ENCODE measurements at places on chromosomes 11 and 22.

DNA sequence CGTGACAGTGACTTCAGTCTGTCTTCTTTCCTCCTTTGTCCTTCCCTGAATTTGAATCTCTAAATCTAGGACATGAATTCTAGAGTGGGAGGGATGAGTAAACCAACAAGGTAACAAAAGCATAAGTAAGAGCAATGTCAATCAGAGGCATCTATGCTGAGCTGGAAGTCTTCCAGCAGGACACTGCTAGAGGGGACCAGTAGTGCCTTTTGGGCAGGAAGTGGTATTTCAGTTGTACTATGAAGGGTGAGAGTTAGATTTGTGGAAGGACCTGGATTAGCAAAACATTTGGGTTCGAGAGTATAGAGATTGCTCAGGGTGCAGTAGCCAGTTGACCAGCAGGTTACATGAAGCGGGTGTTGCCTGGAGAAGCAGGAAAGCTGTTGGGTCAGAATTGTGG, 40.3 kb downstream of the MEI1 start:
- DNase-seq, result no peak

DNA sequence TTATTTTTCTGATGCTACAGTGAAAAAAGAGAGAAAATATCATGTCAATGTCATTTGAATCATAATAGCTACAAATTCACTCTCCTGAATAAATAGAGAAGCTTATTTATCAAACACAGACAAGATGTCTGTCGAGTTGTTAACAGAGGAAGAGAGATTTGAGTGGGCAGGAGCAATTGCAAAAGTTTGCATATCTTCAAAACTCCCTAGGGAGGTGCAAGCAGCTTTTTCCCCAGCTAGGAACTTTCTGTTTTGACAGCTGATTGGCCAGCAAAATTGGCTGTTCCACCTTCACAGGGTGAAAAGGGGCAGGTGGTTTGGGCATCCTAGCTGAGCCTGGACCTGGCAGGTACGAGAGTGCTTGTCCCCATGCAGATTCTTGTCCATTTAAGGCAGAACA, 98.2 kb downstream of the NTM start:
- DNase-seq, result no peak

DNA sequence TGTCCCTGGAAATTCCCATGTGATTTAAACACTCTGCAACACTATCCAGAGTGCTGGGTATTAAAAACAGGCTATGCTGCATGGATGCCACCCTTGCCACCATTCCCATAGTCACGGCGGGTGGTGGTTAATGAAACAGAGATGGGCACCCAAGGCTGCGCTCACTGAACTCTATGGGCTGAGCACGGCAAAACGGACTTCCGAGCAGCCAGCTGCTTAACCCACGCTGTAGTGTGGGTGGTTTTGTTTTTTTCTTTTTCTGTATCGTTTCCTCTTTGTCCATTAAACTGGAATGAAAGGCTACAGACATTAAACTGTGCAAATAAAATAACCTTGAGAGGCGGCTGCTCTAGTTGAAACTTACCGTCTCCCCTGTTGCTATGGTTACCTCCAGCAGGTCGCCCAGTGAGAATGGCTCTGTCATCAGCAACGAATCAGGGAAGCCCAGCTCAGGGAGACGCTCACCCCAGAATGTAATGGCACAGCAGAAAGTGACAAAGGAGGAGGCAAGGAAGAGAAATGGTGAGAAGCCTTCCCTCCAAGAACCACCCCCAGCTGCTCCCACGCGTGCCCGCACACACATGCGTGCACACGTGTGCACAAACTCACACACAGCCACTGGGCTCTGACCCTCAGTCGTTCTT, 102.1 kb downstream of the C11orf91 start:
- no peak for DNase-seq

GRCh38 chr11:135033540-135033939, 621.5 kb upstream of the B3GAT1 start:
- no peak for DNase-seq

GRCh38 chr11:113375402-113375801, 12.2 kb upstream of the ANKK1 start:
- no peak for DNase-seq

DNA sequence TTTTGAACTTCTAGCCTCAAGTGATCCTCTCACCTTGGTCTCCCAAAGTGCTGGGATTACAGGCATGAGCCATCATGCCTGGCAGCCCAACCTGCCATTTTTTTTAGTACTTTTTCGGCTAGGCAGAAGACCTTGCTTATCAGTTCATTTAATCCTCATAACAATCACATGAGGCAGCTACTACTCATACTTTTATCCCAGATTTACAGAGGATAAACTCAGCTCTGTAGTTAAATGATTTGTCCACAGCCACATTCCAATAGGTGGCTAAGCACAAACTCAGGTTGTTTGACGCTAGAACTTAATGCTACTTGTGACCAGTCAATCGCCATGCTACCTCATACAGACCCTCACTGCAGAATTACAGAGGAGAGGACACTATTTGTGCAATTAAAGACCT, 28.1 kb downstream of the SBF2 start:
- DNase-seq, result no peak

DNA sequence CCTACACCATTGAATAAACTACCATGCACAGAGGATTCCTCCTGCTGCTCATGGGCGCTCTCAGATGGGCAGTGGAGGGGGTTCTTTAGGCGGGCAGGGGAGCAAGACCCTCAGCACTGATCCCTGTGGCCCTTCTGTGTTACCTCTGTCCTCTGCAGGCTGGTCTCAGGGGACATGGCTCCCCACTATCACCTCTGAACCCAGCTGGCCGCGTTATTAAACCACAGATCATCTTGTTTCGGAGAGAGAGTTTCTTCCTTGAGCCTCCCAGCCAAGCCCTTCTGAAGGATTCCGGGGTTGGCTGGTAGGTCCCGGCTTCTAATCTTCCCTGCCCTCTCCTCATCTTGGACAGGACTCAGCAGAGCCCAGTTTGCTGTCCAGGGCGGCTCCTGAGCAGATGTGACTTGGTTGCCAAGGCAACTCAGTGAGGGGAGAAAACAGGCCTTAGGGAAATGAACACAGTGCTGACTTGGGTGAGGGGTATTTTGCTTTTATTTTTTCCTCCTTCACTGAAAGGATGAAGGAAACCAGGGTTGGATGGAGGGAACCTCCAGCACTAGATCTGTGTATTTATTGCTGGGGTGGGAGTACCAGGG, 13.3 kb downstream of the APOL3 start:
- no peak for DNase-seq

GRCh38 chr22:49972163-49973017, 11.8 kb downstream of the PIM3 start:
- DNase-seq, result no peak

DNA sequence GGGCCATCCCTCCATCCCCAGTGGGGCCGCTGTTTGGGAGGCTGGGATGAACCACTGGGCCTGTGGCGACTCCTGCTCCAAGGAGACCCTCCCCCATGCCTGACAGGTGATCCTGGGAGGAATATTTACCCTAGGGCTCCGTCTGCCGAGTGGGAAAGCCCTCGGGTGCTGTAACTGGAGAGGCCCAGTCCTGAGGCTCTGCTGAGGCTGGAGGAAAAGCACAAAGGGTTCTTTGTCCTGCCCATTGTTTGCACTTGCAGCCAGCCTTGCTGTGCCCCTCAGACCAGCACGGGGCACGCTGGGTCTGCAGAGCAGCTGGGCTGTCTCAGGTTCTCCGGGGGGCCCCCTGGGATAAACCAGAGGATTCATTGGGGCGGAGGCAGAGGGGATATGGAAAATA, 321.1 kb downstream of the MN1 start:
- no peak for DNase-seq

DNA sequence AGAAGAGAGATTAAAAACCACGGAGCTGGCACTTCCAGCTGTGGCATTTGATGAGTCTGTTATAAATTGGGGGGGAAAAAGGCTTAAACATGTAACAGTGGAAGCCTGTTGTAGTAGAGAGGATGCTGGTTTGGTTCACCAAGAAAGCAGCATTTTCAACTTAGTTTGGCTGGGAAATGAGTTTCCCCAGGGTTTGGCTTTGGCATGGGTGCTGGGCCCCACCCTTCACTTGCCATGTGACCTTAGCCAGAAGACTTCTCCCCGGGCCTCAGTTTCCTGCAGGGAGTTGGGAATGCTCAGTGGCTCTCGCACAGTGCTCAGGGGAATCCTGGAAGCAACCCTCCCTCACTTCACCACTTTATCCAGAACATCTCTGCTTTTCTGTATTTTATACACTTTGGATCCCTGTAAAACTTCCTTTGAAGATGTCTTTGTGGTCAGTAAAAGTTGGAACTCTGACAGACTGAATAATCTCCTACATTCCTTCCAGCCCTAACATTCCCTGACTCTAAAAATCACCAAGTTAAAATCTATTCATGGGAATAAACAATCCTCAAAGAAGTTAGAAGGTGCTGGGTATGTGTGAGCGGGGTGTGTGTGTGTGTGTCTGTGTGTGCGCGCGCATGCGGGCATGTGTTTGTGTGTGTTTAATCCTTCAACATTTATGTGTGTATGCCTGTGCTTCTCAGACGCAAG, 166.0 kb downstream of the TENM4 start:
- no peak for DNase-seq

DNA sequence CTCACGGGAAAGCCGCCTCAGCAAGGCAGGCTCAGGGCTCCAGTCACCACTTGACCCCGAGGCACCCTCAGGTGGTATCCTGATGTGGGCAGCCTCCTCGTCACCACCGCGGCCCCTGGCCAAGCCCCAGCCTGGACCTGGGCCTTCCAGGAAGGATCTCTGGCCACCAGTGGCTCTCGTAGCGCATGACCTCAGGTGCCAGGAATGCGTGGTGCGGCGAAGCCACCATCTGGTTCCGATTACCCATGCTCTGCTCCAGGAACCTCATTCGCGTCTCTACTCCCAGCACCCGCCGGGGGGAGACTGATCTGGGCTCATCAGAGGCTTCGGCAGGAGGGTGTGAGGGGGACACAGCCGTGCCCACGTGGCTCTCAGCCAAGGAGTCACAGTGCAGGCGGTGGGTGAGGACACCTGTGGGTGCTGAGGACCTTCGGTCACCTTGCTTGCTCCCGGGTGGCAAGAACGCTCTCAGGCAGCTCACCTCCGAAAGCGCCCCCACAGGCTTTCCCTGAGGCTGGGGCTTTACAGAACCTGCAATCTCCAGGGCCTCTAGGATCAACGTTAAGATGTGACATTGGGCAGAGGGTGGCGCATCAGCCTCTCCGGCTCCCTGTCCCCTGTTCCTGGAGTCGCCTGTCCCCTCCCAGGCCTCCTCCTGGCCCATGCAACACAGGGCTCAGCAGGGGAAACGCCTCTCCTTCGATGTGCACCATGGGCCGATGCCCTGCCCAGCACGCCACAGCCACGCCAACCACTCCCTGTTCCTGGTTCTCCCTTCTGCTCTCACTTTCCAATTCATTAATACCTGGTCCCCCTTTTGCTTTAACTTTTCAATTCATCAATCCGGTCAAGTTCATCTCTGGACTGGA, 39.0 kb downstream of the TBX1 start:
- no peak for DNase-seq

DNA sequence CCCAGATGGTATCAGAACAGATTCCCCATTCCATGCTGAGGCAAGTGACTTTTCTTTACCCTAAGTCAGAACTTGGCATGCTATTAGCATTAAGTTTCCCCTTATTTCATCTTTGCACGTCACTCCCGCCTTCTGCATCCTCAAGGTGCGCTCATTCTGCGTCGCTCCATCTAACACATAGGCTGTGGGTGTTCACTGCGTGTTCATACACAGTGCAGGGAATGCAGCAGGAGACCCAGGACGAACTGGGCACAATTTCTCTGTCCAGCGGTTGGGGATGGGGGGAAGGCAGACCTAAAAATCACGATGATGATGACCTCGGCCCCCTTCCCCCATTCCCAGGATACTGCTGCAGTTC, 19.7 kb upstream of the ACR start:
- no peak for DNase-seq

DNA sequence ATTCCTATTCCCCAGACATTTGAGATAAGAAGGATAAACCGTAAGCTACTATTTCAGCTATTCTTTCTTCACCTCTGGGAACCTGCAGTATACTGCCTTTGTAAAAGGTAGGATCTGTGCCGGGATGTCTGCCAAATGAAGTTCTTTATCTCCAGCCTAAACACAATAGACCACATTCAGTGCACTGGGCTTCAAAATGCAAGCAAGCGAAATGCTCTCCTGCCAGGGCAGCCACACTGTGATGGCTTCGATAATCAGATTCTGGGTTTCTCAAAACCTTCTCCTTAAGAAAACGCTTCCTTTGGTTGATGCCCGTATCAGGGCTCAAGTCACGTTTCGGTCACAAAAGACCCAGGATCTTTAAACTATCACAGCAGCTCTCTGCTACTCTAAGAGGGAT, 299.5 kb upstream of the B3GAT1 start:
- DNase-seq, result no peak
